ENCODE measurements at places on chromosomes 3 and 15.

DNA sequence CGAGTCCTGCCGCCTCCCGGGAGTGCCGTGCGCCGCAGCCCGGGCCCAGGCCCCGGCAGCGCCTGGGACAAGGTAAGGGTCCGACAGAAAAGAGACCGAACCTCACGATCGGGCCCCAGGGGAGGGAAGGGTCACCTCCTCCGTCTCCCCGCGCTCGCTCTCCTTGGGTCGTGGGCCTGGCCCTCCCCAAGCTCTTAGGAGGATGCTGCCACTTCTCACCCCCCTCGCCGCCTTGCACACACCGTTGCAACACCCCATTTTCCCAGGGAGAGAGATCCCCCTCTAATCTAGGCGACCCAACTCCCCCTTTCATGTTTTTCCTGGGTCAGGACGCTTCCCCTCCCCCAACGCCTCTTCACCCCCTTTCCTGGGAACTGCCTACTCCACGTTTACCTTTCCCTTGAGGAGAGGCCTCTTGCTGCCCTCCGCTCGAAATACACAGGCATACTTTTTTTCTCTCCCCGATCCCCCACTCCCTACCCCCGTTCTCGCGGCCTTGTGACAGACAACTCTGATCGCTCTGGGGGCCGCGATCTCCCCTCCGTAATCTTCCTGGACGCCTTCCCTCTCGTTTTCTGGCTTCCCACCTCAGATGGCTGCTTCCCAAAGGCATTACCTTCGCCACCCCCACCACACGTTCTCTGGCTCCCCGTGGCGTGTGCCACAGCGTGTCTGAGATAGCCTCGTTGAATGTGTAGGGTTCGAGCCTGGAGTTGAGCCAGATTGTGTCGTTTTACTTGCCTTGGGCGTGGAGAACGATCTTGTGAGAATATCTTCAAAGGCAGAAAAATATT is 688 bp downstream of the SETD5 start:
- peak; percentile 22 for DNase-seq

- DNase-seq = no peak
Observed at GRCh38 chr15:53917109-53917508, 61.1 kb upstream of the UNC13C start.

GRCh38 chr3:117019082-117019713 is 309.6 kb downstream of the TUSC7 start:
- no peak for DNase-seq

- no peak for DNase-seq
Observed at GRCh38 chr3:86996261-86996955, 5.5 kb upstream of the VGLL3 start.

DNA sequence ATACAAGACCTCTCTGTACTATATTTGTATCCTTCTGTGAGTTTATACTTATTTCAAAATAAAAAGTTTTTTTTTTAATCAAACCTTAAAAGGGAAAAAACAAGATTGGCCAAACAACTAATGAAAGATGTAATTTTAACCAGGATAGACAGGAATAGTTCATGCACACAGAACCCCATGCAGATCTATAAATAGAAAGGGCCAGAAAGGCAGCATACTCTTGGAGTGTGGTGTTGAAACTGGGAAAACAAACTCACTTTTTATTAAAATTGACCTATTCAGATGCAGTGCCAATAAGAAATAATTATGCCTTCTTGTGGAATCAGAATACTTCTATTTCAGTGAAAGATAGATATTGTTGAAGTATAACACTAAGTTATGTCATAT is 204.6 kb downstream of the PLCL2 start:
- DNase-seq = no peak

Measured in stimulated activated CD4-positive, alpha-beta T cell treated with anti-CD3 and anti-CD28 coated beads, TNF-alpha, amount 100 ng/mL, for 4 hours (primary cell).